ENCODE measurements at places on chromosomes 5 and 9.

- DNase-seq = no peak
Observed at GRCh38 chr5:133083901-133084300, 32.1 kb downstream of the HSPA4 start.

DNA sequence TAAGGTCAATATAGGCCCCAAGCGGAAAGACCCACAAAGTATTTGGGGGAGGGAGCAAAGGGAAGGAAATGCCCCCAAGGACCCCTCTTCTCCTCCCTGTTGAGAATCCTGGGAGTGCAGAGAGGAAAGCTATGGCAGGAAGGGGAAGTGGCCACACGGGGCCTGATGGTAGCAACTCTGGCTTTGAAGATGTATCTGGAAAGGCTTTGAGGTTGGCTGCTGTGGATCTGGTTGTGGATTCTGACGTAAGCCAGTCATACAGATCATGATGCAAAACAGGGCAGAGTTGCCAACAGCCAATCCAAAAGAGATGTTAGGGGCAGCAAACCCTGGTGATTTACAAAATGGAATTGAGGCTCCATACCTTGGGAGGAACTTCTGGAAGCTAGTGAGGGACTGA lies 108.8 kb downstream of the PRKACG start:
- DNase-seq = no peak

DNA sequence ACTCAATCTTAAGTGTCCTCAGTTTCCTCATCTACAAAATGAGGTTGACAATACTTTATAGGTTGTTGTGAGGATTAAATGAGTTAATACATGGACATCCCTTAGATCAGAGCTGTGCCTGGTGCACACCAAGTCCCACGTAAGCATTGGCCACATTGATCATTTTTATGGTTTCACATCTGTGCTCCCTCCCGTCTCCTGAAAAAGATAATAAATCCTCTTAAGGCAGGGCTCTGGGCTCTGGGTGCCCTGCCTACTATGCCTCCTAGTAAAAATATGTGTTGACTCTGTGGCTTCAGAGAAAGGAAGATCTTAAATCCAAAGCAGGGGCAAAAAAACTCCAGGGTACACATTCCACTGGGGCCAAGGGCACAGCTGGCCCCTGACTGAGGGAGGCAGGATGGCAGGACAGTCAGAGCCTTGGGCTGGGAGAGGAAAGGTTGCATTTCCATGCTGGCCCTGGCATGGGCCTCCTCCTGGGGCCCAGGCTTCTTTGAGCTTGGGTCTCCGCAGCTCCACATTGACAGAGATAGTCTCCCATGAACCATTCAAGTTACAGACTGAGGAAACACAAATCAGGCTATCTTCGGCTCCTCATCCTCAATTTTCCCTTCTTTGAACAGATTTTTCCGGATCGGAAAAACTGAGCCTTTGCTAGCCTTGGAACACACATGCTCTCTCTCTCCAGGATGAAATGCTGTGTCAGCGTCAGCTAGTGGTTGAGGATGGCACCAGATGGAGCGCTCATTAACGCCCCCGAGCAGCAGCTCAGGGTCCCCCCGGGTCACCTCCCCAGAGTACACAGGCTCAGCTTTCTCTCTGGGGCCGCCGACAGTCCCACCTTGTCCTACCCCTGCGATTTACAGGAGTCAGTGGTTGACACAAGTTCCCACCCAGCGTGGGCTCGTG lies 22.4 kb upstream of the KIF12 start:
- no peak for DNase-seq

DNA sequence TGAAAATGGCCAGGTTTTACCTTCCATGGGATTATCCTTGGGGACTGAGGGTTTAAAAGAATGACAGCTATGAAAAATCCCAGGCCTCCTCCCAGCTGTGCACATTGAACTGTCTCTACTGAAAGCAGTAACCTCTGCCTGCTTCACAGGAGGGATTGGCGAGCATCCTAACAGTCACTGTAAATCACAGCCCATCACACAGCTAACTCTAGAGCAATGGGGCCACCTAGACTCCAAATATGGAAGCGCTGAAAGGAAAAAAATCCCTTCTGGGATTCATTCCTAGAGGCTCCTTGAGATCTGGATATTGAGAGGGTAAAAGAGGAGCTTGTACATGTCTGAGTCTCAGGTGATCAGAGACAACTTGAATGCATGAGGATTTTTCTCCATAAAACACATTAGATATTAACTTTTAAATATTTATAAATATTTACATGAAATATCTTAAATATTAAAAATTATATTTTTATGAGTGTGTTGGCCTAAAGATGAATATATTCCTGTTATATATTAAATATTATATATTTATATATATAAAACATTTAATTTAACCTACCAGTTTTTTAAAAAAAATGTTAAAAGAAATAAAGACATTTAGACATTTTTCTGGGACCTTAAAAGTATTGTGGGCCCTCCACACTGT lies 133.8 kb upstream of the SLC24A2 start:
- DNase-seq = peak; percentile 68

DNA sequence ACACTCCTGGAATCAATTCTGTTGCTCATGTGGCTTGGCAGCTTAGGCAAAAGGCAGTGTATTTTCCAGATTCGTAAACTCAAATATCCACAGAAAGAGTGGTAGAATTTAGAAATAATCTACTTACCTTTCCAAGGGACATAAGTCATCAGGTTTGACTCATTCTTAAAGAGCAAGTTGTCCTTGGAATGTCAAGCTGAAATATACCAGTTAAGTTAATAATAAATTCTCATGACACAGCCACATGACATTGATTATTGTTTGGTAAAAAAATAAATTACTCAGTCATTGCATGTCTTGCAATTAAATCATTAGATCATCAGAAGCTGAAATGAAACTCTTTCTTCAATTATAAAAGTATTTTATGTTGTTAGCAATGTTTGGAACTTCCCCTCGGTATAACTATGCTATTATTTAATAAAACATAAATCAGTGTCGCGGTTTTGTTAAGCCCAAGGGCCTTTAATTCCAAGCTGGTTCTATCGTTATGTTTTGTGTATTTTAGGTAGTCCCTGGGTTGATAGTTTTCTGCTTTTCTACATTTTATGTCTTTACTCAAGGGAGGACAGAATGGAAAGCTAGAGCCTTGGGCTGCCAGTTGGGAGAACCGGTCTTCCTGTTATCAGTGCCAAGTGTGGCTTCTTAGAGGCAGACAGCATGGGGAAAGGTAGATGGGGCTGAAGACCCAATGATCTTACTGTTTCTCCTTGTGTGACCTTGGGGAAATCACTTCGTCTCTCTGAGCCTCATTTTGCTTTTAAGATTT lies 79.3 kb upstream of the PRLR start:
- DNase-seq = no peak

GRCh38 chr5:180595381-180596114 lies 4.2 kb upstream of the SCGB3A1 start:
- DNase-seq = no peak

DNA sequence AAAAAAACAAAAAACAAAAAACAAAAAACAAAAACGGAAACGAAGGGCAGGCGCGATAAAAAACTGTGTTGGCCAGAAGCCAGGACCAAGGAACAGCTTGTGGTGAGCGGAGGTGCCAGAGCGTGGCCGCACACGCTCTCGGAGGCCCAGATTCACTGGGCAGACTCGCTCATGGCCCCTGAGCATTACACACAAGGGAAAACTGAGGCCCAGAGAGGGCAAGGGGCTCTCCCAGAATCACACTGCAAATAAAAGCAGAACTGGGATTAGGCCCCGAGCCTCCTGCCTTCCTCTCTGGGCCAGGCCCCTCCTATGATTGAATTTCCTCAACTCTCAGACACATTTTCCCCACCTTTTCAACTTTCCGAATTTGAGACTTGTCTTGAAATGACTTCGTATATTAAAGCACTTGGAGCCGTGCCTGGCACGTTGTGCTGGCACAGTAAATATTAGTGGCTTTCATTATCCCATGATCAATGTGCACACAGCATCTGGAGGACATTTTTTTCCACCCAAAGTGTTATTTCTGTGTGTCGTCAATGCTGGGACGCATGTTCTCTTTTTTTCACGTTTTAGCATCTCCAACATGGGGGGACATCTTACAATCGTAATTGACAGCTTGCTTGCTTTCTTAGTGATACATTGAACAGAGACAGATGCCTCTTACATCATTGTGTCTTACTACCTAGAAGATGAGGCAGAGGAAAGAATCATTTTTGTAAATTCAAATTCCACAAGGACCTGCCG lies 7.4 kb downstream of the FIBCD1 start:
- DNase-seq = no peak

DNA sequence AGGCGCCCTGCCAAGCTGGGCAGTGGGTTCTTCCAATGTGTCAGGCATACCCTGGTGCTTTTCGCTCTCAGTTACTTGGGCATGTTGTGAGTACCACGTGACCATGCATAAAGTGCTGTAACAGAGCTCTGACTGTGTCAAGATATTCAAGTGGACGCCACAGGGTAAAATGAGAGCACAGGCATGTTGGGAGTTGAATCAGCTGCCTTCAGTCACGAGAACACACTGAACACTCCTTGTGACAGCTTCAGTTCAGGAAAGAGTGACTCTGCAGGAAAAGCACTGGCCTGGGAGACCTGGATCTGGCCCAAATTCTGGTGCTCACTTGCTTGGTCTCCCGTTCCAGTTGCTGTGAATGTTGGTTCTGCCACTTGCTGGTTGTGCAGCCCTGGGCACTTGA lies 5.1 kb downstream of the MLANA start:
- no peak for DNase-seq

DNA sequence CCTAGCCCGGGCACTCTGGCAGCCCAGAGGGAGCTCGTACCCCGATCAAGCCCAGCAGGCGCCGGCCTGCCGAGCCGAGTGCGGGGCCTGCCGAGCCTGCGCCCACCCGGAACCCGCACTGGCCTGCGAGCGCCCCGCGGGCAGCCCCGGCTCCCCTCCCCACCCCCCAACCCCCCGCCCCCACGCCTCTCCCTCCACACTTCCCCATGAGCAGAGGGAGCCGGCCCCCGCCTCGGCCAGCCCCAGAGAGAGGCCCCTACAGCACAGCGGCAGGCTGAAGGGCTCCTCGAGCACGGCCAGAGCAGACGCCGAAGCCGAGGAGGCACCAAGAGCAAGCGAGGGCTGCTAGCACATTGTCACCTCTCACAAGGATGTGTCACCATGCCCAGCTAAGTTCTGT lies 36.2 kb upstream of the CCDC180 start:
- no peak for DNase-seq

DNA sequence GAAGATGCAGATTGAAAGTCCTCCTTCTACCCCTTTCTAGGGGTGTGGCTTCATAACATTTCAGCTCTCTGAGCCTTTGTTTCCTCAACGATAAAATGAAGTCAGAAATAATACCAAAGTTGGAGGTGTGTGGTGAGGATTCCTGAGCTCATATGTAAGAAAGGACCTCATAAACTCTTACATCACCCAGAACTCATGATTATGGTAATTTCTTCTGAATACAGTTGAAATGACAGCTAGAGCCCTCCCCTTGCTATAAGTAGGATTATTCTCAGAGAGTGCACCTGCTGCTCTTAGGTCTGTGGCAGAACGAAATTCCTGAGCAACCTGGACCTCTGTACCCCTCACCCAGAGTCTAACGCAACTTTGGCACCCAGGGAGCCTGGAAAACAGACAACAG lies 291.4 kb upstream of the KLF4 start:
- no peak for DNase-seq

DNA sequence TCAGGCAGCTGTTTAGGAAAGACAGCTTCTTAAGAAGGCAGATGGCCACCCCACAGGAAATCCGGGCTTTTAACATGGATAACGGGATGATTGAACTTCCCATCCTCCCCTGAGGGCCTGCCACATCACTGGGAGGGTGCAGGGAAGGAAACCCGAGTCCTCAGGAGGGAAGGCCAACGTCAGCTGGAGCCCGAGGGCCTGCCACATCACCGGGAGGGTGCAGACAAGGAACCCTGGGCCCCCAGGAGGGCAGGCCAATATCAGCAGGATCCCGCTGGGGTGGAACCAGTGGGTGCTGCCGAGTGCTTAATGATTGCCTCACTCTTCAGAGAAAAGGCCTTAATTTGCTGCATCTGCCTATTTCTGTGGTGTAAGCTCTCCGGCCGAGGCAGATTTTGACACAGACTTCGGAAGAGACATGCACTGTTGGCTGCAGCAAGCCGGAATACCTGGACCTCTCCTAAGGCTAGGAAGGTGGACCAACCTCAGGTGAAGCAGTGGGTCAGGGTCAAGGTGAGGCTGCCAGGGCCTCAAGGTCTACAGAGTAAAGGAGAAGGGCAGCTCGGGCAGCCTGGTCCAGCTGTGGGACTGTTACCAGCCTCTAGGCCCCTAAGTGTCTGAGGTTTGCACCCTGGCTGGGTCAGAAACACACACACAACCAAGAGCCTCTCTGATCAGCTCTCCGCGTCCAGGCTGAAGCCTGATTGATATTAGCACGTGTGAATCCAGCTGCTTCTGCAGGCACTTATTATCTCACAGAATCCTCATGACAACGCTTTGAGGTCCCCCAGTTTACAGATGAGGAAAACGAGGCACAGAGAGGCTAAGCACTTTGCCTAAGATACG lies 14.8 kb upstream of the COL5A1 start:
- DNase-seq = peak; percentile 85
